ENCODE measurements at places on chromosomes 4 and X.

DNA sequence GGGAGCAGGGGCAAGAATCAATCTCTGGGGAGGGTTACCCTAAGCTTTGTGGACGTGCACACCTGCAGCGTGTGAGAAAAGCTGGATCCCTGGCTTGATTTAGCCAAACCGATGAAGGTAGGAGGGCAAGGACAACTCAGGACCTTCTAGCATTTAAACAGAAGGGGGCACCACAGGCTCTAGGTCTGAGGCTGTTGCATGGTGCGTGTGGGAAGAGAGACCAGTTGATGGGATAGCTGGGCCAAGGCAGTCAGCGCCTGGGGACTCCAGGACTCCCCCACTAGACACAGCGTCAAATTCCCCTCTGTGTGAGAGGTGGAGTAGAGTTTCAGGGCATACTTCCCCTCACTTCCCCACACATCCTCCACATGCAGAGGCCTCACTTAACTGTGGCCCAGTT lies 4.3 kb downstream of the GABRQ start:
- no peak for DNase-seq

- no peak for DNase-seq
Observed at GRCh38 chr4:173717581-173717980, 187.6 kb upstream of the HAND2 start.

DNA sequence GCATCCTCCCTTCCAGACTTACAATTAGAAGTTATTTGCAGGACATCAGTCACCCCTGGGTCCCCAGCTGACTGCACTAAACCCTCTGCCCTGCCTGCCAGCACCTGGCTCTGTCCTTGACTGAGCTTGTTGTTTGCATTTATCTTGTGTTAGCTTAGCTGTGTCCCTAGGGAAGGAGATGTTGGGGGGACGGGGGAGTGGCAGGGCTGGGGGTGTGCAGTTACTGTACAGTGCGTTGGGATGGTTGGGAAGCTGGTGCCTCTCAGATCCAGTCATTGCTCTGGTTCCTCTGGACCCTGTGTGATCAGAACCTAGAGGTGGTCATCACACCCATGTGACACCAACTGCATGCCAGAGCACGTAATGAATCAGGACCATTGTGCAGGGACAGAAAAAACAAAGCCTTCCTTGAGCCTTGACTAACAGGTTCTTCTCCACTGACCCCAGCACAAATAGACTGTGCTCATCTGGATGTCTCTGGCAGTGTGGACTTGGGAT lies 32.7 kb upstream of the PROM1 start:
- DNase-seq = no peak

DNA sequence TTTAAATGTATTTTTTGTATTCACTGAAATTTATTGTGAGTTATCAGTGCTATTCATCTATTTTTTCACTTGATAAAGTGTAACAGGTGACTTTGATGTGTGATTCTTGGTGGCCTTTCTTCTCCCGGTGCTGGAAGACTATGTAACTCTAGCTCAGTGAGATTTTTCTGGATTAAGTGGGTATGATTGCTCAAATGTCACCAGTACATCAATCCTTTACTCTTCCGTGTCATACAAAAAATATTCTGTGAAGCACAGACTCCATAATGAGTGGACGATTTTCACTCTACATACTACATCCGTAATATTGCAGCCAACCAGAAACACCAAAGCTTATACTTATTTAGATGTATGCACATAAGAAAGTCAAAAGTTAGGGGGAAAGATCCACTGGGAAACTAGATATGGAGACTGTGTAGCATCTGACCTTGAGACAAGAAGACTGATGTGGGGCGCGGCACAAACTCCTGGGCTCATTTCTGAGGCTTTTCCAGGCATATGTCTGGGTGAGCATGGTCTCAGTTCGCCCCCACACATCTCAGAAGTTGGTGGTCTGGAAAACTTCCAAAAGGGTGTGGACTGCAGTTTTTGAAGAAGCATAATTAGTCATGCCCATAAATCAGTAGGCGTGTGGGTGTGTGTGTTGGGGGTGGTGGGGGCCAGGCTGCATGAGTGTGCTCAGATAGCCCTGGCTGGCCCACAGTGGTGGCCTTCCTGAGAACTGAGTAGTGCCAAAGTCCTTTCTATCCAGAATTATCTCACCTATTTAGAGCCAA lies 53.9 kb upstream of the TENM3 start:
- DNase-seq = peak; percentile 60

GRCh38 chrX:67784712-67785111 lies 240.9 kb downstream of the AR start:
- DNase-seq = no peak

DNA sequence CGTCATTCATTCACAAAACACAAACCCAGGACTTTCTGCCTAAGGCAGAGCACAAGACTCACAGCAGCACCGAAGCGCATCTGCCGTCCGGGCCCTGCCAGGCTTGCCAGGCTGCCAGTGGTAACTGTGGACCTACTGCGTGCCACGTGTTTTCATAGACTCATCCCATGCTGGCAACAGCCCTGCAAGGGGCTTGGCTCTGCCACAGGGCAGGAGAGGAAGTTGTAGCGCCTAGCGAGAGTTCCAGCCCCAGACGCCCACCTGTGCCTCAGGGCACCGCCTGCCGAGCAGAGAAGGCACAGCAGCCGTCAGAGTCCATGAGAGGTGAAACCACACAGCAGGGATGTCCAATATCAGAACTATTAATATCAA lies 18.9 kb upstream of the MRFAP1 start:
- DNase-seq = no peak

GRCh38 chr4:140861359-140862176 lies 105.4 kb upstream of the TBC1D9 start:
- DNase-seq = peak; percentile 66

DNA sequence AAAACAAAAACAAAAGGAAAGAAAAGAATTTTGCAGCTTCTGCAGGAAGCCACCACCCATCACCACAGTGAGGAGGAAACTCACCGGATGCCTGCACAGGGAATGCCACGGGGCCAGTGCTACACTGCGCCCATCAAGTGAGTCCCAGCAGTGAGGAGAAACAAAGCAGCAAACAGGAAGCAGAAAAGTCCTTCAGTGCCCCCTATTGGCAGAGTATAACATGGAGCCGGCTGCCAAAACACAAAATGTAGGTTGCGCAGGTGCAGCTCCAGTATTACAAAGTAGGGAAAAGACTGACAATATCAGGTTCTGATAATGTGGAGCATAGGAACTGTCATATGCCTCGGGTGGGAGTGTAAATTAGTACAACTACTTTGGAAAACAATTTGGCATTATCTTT lies 23.3 kb upstream of the SCML2 start:
- no peak for DNase-seq

DNA sequence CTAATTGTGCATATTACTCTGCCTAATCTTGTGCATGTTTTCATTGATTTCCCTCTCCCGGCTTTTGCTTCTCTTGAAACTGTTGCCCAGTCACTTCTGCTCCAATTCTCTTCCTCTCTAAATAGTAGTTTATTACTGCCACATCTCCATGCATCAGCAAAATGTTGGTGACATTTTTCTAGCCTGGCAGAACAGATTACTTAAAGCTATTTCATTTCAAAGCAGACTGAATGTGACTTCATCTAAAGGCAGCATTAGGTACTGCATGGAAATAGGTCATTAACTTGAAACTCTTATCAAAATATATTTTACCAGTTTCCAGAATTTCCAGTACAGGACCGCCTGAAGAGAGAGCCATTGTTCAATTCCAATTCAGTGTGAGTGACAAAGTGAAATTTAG lies 52.4 kb downstream of the HPGDS start:
- DNase-seq = no peak

DNA sequence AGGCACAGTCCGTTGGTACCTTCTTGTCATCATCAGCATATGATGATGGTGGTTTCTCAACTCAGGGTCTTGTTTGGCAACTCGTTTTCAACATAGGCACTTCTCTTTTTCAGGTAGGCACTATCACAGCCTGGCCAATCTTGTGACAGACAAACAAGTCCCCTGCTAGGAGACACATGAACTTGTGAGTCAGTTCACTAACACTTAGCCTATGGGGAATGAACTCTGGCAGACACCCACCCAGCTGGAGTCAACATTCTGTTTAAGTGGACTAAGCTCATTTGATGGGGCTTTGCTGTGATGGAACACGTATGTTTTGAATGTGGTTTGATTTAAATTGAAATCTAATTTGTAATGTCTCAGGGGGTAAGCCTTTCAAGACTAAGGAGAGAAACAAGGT lies 100.7 kb upstream of the MAMLD1 start:
- no peak for DNase-seq

Measured in left hindlimb (tissue), 1 donor.